Type B pancreatic cell (in vitro differentiated cells): ENCODE measurements at places on chromosomes 6 and 20. TPM values are rescaled to one million over a fixed set of nuclear protein-coding genes. Genes with fewer than 3 reads are reported as not detected.

DNA sequence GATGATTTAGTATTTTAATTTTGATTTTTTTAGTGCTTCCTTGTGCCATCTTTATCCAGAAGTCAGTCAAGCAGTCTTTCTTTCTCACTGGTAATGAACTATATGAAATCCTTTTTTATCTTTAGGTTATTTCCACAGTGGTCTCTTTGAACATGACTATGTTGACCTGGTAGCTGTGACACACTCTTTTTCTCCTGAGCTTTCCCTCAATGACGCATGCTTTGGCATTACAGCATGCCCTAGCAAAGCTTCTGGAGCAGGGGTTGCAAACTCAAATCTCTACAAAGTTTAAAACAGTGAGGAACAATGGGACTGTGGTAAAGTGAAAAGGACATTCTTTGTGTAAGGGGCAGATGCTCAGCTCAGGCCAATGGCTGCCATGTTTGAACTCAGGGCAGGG lies 4.5 kb upstream of the PLAGL1 start:
- DNase-seq = no peak

GRCh38 chr6:80357081-80357480 lies 250.6 kb downstream of the BCKDHB start:
- DNase-seq = no peak

- no peak for DNase-seq
Observed at GRCh38 chr6:154605178-154605881, 94.8 kb upstream of the CNKSR3 start.

DNA sequence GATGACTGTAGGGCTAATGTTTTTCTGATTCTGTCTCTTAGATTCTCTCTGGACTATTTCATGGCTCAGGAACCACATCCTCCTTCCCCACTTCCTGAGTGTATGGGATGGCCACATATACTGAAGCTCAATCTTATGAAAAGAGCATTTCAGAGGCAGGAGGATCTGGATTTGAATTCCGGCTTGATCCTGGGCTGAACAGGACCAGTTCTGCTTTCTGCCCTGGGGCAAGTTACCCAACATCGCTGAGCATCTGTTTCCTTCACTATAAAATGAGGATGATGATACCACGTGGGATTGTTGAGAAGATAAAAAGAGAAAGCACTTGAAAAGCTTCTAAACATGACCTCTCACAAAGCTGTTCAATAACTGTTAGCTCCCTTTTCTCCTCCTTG lies 168.4 kb upstream of the TNFAIP3 start:
- DNase-seq = no peak

GRCh38 chr20:21106171-21107017 lies at the start of gene LINC00237:
LINC00237 (minus strand) TSS chr20:21106358.
- DNase-seq = no peak

GRCh38 chr6:37496951-37497885 lies 2.5 kb downstream of the CCDC167 start:
- DNase-seq = no peak

DNA sequence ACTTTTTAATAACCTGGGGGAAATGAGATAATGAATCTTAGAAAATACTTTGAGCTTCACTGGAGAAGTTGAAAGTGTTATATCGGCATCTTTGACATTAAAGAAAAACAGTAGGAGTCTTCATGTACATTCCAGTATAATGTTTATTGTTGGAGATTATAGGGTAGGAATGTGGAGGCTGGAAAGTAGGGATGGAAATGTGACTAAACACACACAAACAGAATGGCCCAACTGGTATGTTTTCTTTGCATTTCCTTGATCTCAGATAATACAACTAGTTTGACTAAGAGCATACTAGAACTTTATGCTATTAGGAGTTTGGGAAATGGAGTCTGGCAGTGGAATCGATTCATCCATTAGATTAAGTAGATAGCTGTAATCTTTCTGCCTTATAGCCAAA lies 10.1 kb upstream of the BAG2 start:
- no peak for DNase-seq

DNA sequence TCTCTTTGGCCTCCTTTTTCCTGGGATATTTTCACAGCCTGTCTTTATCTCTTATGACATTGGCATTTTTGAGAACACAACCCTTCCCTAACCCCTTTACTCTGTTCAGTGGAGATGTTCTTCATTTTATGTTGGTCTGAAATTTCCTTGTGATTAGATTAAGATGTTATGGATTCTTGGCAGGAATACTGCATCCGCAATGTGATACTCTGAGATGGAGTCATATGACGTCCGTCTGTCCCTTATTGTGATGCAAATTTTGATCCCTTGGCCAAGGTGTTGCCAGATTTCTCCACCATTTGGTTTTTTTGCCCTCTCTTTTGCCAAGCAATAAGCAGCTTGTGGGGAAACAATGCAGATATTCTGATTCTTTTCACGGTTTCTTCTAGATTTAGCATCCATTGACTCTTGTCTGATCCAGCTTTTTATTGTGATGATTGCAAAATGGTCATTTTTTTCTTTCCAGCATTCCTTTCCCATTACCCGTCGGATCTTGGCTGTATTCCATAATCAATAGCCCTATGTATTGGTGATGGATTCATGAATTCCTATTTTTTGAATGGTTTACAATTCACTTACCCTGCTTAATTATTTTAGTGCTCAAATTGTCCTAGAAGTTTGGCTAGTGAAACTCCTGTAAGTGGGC lies 85.1 kb downstream of the NCOA3 start:
- no peak for DNase-seq

DNA sequence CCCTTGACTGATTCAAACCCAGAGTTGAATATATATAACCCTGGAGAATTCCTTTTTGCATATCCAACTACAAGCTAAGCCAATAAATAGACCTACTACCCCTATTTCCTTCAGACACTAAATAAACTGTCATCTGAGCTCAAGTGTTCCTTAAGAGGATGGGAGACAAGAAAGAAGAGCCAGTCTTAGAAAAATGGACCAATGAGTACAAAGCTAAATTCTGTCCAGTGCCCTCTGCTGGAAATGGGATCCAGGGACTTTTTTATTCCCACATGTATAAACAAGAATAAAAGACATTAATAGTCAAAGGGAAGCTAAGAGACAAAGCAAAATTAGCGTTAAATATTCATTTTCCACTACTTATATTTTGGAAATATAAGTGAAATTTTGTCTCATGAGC lies 4.8 kb downstream of the PPP1R10 start:
- no peak for DNase-seq

- DNase-seq = no peak
Observed at GRCh38 chr6:152241013-152241766, 396.0 kb downstream of the SYNE1 start.

- DNase-seq = no peak
Observed at GRCh38 chr6:53906842-53907241, 112.0 kb downstream of the LRRC1 start.

- no peak for DNase-seq
Observed at GRCh38 chr20:63378626-63379025, 17.5 kb upstream of the CHRNA4 start.

GRCh38 chr6:53357576-53358360 lies 9.0 kb upstream of the ELOVL5 start:
- no peak for DNase-seq

DNA sequence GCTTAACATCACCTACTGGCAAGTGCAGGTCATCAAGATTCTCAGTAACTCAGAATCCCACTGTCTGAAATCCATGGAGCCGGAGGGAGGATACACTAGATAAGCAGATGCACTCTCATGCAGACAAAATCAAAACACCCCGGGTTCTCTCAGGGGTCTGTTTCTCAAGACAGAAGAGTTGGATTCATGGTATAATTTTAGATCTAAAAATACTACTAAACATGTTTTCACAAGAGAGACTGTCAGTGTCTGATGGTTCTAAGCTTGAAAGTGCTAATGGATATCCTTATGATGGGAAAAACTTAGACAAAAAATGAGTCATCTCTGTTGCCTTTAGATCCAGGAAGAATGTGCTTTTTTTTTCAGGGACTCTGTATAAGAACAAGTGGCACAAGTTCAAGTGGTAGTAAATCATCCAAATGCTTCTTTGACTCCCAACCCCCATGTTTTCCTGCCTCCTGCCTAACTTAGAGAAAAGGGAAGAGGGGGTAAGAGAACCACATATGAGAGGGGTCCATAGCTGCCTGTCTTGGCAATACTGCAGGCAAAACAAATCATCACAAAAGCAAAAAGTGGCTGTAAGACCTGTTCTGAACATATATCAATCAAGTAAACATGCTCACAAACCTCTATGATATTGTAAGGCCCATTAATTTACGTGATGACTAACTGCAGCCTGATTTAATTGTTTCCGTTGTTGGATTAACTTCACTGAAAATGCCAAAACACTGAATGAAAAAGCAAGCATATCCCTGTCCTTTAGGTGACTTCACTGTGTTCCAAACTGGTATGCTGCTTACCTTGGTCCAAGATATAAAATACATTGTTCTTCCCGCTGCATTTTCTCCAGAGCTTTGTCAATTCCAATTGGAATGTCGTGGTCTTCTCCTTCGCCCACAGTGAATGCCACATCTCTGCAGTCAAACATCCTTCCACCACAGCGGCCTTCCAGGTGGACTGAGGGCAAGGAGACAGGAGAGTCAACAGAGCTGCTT lies 84.0 kb upstream of the TULP1 start:
- DNase-seq = no peak

- DNase-seq = no peak
Observed at GRCh38 chr20:56517641-56518040, 6.9 kb upstream of the FAM209A start.

GRCh38 chr6:46011188-46012085 lies 4.2 kb downstream of the CLIC5 start:
- no peak for DNase-seq

DNA sequence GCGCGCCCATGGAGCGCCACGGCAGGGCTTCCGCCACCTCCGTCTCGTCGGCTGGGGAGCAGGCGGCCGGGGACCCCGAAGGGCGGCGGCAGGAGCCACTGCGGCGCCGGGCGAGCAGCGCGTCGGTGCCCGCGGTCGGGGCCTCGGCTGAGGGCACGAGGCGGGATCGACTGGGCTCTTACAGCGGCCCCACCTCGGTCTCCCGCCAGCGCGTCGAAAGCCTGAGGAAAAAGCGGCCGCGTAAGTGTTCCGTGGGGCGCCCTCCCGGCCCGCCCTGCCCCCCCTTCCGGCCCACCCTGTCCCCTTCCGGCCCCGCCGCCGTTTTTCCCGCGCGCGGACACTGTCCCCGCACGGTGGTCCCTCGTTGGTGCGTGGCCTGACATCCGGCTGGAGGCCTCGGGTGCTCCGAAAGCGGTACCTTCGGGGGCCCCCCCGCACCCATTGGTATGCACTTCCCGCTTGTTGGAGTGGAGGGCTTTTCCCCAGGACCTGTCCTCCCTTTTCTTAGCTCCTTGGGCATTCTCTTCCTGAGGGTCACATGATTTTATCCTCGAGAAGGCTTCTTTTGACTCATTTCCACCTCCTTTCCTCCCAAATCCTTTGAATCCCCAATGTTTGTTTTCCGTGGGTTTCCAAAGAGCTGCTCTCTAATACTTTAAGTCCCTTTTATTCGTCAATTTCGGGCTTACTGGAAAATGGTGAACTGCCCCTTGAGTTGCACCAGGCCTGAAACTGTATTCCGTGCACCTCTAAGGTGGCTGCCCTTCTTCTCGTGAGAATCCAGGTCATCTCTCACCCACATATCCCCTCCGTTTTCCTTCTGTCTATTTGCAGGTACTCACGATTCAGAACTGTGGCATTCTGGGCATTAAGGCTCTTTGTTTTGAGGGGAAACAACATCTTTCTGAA lies 556 bp downstream of the PANK2 start:
- no peak for DNase-seq

DNA sequence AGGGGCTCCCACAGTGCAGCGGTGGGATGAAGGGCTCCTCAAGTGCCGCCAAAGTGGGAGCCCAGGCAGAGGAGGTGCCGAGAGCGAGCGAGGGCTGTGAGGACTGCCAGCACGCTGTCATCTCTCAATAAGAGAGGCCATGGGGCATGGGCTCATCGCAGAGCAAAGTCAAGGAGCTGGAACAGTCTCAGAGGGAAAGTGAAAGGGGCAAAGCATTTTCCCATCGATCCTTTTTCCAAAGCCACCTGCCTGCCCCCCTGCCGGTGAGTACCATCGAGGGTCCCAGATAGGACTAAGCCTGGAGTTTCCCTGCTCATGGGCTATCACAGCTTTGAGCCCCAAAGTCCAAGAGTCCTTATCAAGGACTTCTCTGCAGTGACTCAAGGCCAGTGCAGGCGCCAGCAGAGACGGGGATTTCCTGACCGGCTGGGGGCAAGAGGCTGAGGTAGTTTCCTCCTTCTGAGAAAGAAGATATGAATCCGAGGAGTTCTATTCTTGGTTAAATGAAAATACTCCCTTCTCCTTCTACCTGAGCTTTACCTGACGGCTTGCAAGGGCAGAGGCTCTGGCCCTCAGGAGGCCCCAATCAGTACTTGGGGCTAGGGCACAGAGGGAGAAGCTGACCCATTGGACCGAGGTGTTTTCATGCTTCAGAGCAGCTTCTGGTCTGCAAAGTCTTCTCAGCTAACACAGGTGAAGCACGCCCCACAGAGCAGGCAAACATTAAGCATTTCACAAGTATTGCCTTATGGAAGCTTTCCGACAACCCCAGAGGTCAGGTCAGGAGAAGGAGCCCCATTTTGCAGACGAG lies 22.6 kb downstream of the ETV7 start:
- DNase-seq = no peak

DNA sequence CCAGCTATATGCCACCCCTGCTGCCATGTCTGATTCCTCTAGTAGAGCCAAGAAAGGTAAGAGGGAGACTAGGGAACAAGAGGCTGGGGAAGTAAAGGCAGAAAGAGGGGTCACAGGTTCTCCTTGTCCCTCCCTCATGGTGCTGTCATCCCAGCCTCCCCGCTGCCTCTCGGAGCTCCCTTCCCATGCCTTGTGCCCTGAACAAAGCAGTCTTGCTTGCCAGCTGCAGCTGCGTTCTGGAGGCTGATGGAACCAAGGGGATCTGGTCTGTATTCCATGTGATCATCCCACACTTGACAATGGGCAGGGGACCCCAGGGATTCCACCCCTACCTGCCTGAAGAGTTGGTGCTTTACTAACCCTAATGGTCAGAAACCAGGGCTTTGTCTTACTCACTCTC lies 61.4 kb downstream of the DAAM2 start:
- no peak for DNase-seq

- no peak for DNase-seq
Observed at GRCh38 chr6:110181131-110182030, 1.2 kb downstream of the CDC40 start.

- DNase-seq = no peak
Observed at GRCh38 chr20:51631011-51631950, 88.8 kb upstream of the NFATC2 start.

GRCh38 chr20:35604449-35604747 lies 11.2 kb upstream of the SPAG4 start:
- no peak for DNase-seq

- no peak for DNase-seq
Observed at GRCh38 chr6:30447237-30447636, 42.1 kb upstream of the HLA-E start.

The HMGA1 gene
- total RNA-seq = 244 and 355 TPM in 2 replicates

The TMEM74B gene
- 10.7 and 12.0 TPM in 2 replicates for total RNA-seq

The CUL7 gene
- total RNA-seq = 53.7 and 65.0 TPM in 2 replicates

The F13A1 gene
- 0.24 and 0.48 TPM in 2 replicates for total RNA-seq

The CLIC5 gene
- 31.3 and 75.8 TPM in 2 replicates for total RNA-seq

The SLC35B2 gene
- 39.6 and 46.1 TPM in 2 replicates for total RNA-seq

The ABHD16B gene
- total RNA-seq = not detected in 2 replicates

The ZC2HC1B gene
- 0.34 TPM in 1 of 2 replicates, not detected in the other for total RNA-seq

The MMUT gene
- total RNA-seq = 27.6 and 30.5 TPM in 2 replicates

The ADA gene
- 7.5 and 15.1 TPM in 2 replicates for total RNA-seq

The LST1 gene
- total RNA-seq = not detected in 2 replicates

The BMP5 gene
- total RNA-seq = 5.6 and 12.4 TPM in 2 replicates

The TSHZ2 gene
- total RNA-seq = 17.6 and 45.5 TPM in 2 replicates

The CPNE5 gene
- 0.14 and 0.72 TPM in 2 replicates for total RNA-seq

The PAX1 gene
- 0.43 and 2.7 TPM in 2 replicates for total RNA-seq

The MUC21 gene
- total RNA-seq = 0.43 and 0.65 TPM in 2 replicates

The SAMD10 gene
- total RNA-seq = 7.4 and 16.9 TPM in 2 replicates
